ENCODE measurements at places on chromosomes 16 and 17. TPM values are rescaled to one million over a fixed set of nuclear protein-coding genes. Genes with fewer than 3 reads are reported as not detected.

The CCL3 gene
- not detected for total RNA-seq

The NPIPA5 gene
- 5.4 TPM for total RNA-seq

The CDRT15 gene
- total RNA-seq: not detected

The TNS4 gene
- total RNA-seq: under 0.01 TPM

The GINS2 gene
- 1.5 TPM for total RNA-seq
